GF-D8 (cell line): ENCODE measurements at places on chromosomes 13 and 19.
A peak's percentile ranks its signal among the peaks of the same experiment; 100 is the strongest.

DNA sequence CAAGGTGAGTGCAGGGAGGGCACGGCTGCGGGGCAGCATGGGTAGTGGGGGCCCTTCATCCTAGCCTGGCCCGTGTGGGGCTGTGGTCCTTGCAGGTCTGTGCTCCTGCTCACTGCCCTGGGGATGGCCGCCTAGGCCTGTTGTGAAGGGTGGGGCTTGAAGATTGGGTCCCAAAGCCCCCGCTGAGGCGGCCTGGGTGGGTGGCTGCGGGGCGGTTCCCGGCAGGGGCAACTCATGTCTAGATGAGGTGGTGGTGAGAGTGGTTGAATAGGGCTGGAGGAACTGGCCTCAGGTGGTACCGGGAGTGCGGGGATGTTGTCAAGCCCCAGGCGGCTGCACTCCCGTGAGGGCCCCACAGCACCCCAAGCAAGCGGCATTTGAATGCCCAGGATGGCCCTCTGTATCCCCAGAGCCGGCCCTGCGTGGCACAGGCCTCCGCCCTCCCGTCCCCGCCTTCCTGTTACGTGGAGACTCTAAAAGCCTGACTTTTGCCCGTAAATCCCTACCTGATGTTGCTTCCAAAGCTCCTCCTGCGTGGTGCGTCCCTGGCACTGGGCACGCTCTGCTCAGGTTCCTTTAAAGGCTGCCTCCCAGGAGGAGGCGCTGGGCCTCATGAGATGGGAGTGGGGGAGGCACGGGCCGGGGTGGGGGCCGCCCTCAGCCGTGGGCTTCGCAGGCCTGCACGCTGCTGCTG lies 15.0 kb downstream of the SPPL2B start:
- DNase-seq = no peak

- DNase-seq = no peak
Measured at GRCh38 chr13:43031881-43032280, 8.5 kb downstream of the DNAJC15 start.

- DNase-seq = no peak
Measured at GRCh38 chr13:72181661-72182060, 314.7 kb upstream of the DACH1 start.

GRCh38 chr19:33723512-33723911 lies 73.2 kb upstream of the KCTD15 start:
- no peak for DNase-seq

DNA sequence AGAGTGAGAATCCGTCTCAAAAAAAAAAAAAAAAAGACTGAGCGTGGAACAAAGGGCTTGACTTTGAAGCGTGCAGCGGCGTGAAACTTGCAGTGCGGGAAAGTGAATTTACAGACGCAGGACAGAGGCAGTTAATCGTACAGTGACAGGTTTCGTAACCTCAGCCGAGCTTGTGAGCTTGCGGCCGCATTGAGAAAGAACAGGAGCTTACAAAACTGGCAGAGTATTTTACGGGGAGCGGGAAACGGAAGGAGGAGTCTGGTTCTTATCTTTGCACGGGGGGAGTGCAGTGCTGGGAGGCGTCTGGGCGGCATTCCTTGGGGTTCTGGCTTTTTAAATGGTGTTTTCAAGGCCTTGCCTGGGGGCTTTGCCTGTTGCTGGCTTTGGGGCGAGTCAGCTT lies 6.0 kb upstream of the BSG start:
- peak; percentile 97 for DNase-seq

- no peak for DNase-seq
Measured at GRCh38 chr13:113086991-113087922, 18.3 kb upstream of the F7 start.

- DNase-seq = no peak
Measured at GRCh38 chr13:21111546-21111945, 50.2 kb upstream of the LATS2 start.

DNA sequence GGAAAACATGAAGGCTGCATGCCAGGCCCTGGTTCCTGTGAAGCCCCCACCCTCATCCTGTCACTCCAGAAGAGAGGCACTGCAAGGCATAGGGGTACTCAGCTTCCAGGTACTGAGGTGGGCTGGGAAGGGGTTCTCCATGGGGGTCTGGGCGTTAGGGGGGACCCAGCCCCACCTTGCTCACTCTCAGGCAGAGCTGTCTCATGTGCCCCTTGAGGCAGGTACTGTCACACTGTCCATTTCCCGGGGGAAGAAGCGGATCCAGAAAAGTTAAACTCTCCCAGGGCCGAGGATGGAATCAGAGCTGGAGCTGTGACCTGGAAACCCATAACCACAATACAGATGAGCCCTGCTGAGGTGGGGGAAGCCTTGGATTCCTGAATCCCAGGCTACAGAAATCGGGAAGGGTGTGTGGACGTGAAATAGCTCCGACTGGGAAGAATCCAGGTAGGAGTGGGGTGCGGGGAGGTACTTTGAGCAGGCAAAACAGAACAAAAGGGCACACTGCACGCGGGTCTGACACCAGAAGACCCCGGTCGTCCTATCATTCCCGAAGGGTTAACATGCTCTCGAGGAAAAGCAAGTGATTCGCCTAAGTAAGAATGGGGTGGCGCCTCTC lies 540 bp upstream of the USE1 start:
- no peak for DNase-seq

- no peak for DNase-seq
Measured at GRCh38 chr13:22243469-22244163, 572.7 kb downstream of the FGF9 start.

GRCh38 chr13:33644581-33645543 lies 173.1 kb upstream of the RFC3 start:
- DNase-seq = peak; percentile 87

DNA sequence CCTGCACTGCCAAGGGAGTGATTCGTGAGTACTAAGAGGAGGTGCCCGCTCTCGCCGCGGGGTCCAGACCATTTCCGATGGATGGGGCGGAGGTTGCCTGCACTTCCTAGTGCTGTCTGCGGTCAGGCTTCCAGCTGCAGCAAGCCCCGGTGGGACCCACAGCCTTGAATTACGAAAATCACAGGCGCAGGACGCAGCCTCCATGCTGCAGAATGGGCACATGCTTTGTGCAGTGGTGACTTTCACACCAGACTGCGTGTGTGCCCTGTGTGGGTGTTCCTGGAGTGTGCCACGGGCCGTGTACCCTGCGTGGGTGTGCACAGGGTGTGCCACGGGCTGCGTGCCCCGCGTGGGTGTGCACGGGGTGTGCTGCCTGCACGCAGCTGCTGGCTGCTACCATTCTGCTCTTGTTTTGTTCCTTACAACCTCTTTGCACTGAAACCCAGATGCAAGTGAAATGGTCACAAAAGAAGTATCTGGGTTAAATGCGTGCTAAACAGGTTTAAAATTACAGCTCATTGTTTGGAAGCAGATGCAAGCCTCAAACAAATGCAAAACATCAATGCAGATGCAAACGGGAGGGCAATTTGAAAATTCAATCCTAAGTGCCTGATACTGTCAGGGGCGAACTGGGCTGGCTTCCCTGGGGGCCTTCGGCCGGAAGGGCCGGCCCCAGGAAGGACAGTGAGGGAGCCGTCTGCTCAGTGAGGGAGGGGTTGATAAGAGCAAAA lies 221.2 kb upstream of the SOX1 start:
- no peak for DNase-seq

DNA sequence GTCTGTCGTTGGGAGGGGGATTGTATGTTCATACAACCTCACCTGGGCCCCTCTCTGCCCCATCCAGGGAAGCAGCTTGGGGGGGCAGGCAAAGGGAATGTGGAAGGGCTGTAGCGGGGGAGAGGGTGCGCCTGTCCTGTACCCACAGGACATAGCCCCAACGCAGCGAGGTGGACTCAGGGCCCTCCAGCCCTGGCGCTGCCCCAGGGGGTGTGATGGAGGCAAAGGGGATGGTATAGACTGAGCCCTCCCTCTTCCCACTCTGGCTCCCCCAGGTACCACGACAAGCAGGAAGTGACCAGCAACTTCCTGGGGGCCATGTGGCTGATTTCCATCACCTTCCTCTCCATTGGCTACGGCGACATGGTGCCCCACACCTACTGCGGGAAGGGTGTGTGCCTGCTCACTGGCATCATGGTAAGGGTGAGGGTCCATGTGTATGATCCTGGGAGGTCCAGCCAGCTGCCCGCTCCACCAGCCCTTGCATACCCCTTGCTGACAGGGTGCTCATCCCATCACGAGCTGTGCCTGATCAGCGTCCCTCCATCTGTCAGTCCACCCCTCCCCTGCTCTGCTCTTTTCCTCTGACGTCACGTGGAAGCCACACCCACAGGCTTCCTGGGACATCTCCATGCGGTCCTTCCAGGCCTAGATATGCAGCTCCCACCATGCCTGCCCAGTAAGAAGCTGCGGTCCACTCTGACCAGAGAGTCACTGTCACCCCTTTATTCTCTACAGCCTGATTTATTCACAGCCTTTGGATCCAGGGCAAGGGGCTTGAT lies 18.3 kb downstream of the KCNN1 start:
- no peak for DNase-seq

GRCh38 chr13:25885418-25885817 lies 166.4 kb downstream of the SHISA2 start:
- DNase-seq = no peak

DNA sequence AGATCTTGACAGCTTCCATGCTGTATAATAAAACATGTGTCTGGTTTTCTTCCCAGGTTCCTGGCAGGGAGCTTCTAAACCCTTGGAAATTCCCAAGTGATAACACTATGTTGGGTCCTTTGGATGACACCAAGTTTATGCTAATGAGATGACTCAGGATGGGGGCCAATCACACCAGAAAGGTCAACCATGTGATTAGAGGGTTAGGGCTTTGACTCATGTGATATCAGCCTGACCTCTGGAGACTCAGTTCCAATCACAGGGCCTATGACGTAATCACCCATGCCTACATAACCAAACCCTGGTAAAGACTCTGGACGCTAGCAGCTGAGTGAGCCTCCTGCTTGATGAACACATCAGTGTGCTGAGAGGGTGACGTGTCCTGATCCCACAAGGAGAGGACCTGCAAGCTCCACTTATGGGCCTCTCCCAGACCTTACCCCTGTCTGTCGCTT lies 203.6 kb downstream of the DCLK1 start:
- no peak for DNase-seq

GRCh38 chr13:105969761-105970160 lies 565.7 kb downstream of the EFNB2 start:
- no peak for DNase-seq

GRCh38 chr13:48949566-48950500 lies 25.9 kb upstream of the FNDC3A start:
- DNase-seq = no peak

GRCh38 chr13:26460648-26461047 lies 96.8 kb upstream of the WASF3 start:
- no peak for DNase-seq

- no peak for DNase-seq
Measured at GRCh38 chr19:49491804-49492572, 4.2 kb upstream of the RPS11 start.

GRCh38 chr13:51041126-51041525 lies 69.9 kb downstream of the C13orf42 start:
- DNase-seq = no peak

- peak; percentile 91 for DNase-seq
Measured at GRCh38 chr19:45455707-45456499, 11.9 kb upstream of the FOSB start.

DNA sequence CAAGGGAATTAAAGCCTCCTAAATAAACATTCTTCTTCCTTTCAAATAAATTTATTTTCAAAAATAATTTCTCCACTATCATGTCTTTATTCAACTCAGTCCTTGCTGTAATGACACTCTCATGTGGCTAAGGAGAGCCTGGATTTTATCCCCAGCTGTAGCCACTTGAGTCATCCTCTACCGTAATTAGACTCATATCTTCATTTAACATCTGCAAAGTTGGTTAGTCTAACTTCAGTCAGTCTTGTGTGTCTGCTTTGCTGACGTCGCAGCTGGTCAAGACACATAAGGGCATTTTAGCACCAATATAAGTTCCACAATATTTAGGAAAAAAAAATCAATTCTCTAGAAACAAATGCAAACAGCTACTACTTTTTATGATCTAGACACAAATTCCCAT lies 776.4 kb upstream of the ATXN8OS start:
- no peak for DNase-seq

- no peak for DNase-seq
Measured at GRCh38 chr19:6721773-6722172, 1.3 kb upstream of the C3 start.

DNA sequence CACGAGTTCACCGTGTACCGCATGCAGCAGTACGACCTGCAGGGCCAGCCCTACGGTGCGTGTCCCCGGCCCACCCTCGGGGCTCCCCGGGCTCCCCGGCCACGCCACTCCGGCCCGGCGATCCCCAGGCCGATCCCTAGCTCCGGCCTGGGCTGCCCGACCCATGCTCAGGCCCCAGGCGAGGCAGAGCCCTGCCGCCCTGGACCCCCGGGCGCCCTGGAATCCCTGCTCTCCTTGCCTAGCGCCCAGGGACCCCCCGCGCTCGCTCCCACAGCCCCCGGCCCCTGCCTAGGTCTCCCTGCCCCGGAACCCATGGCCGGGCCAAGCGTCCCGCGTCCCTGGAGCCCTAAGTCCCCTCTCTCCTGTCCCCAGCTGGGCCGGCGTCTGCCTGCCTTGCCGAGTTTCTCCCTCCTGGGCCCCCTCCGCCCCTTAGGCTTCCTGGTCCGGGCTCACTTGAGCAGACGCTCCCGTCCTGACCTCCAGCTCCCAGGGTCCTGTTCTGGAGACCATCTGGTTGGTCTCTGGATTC lies 494 bp downstream of the NCLN start:
- DNase-seq = no peak

DNA sequence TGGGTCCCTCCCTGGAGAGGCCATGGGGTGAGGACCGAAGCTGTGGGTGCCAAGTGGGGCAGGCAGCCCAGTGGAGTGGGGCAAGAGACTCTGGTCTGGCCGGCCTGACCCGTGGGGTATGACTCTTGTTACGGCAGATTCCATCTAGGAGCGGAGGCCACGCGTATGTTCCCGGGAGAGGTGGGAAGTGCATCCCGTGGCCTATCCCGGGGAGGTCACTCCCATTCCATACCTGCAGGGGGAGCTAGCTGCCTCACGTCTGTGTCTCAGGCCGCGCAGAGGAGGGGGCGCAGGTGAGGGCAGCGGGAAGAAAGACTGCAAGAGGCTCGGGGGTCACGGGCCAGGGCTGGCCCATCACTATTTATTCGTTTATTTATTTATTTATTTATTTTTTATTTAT lies 4.9 kb downstream of the CSNK1G2 start:
- DNase-seq = no peak
